ENCODE measurements at places on chromosomes 4 and X.

DNA sequence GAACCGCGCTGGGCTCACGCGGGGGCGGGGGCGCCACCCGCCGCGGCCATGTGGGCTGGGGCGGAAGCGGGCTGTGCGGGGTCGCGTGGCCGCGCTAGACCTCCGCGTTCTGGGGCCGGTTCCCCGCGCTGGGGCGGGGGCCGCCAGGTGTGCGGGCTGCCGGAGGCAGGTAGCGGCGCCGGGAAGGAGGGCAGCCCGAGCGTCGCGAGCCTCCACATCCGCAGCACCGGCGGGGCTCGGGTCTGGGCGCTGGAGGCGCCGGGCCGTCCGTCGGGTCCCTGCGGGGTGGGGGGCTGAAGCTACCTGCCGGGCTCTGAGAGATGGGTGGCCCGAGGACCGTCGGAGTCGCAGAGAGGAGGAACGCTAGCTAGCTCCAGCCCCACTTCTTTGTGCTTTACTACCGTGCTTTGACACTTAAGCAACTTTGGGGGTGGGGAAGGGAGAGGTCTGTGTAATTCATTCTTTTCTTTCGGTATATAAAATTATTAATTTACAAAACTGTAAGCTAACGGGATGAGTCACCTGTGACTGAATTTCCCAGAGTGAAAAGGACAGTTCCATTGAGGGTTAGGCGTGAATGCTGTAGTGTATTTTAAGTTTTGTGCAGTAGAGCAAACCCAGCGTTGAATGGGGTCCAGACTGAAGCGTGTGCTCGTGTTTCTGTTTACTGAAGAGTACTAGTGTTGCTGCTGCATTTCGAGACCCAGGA lies 689 bp downstream of the METAP1 start:
- DNase-seq, result peak; percentile 10

DNA sequence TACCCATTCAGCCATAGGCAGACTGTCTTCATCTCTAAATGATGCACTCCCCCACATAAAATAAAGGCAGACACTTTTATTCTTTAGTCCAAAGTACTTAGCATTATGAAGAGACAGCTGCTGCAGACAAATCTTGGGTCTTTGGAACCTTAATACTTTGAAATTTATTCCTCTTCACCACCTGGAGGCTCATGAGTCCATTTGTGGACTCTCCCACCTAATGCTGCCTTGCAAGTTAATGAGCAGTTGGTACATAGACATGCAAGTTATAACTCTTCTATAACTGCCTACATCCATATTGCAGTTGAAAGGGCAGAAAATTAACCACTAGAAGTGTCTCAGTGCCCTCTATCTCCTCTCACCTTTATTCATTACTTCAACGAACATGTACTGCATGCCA lies 118.6 kb upstream of the CPEB2 start:
- DNase-seq, result no peak

DNA sequence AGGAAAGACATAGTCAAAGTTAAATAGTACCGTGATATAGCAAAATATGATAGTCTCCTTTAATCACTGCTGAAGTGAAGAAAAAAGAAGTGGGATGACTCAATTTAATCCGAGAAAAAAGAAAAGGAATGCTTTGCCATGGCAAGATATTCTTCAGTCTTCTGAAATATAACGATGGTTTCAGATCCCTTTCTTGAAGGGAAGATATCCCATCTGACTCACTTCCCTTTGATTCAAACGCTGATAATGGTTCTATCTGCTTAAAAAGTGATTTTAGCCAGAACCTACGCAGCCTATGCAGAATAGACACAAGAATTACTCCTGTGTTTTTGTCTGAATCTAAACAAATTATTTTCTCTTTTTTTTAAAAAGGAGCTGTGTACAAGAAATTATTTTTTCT lies 68.1 kb upstream of the FTHL17 start:
- DNase-seq, result no peak

GRCh38 chr4:48830706-48831531 lies at the start of gene OCIAD1:
Gene OCIAD1 (plus strand): TSS chr4:48831088. CDS start chr4:48832625, 1,537 bp downstream.
- peak; percentile 96 for DNase-seq

GRCh38 chr4:11441194-11441556 lies 12.5 kb upstream of the HS3ST1 start:
- no peak for DNase-seq

DNA sequence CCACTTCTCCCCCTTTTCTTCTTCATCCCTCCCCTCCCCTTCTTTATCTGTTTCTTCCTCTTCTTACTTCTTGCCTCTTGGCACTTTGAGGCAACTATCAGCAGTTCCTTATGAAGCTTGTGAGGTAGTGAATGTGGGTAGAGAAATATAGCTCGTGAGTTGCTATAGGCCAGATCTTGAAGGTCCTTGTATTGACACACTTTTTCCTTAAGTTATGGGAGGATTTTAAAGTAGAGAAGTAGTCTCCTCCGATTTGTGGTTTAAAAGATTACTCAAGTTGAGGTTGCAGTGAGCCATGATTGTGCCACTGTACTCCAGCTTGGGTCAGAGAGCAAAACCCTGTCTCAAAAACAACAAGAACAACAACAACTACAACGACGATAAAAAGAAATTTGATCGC lies 3.4 kb upstream of the RRAGB start:
- DNase-seq, result no peak

GRCh38 chr4:139875411-139875825 lies 209.8 kb downstream of the MGST2 start:
- no peak for DNase-seq

DNA sequence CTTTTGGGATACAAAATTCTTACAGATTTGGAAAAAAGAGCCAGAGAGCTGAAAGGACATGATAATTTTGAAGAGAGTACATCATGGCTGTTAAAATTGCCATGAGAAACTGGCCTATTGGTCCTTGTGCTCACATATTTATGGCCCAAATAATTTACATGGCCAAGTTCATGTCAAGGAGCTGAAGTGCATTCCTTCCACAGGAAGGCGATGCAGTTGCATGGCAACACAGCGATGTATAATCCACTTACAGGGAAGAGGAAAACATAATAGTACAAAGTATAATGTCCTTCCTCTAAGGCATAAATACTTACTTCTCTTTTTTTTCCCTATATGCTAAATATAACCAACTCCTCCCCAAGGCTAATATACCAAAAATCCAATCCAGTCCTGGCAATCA lies 914.5 kb upstream of the AGA start:
- DNase-seq, result no peak

DNA sequence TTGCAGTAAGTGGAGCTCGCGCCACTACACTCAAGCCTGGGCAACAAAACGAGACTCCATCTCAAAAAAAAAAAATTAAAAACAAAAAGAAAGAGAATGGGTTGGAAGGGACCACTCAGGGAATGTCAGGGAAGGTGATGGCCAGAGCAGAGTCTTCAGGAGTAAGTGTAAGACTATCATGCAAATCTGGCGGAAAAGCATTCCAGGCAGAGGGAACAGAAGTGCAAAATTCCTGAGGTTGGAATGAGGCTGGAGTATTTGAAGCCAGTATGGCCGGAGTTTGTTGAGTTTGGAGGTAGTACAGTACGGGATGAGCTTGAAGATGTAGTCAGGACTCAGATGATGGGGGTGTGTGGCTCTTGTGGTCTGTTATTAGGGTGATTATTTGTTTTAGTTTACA lies 7.4 kb downstream of the GALNT7 start:
- no peak for DNase-seq

GRCh38 chr4:47669946-47670345 lies 167.9 kb downstream of the CORIN start:
- no peak for DNase-seq

- DNase-seq, result no peak
These were observed 59.0 kb downstream of the NHS start for GRCh38 chrX:17433965-17434364.

DNA sequence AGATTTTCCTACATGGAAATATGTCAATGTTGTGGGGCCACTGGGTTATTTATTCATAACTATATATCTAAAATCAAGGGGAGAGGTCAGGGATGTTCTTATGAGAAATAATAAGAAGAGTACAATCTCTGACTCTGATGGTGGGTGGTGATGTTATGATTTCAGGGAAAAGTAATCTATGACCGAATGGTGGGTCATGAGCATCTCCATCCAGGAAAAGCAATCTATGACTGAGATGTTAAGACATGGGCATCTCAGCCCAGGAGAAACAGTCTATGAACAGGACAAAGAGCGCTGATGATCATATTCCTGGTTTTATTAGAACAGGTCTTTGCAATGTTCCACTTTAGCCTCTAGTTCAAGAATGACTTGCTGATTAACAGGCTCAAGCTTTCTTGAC lies 137.1 kb downstream of the ARSF start:
- DNase-seq, result no peak

- no peak for DNase-seq
These were observed 52.6 kb downstream of the SULT1B1 start for GRCh38 chr4:69707807-69708206.

GRCh38 chr4:84495794-84496261 lies 3.3 kb downstream of the NKX6-1 start:
- no peak for DNase-seq

DNA sequence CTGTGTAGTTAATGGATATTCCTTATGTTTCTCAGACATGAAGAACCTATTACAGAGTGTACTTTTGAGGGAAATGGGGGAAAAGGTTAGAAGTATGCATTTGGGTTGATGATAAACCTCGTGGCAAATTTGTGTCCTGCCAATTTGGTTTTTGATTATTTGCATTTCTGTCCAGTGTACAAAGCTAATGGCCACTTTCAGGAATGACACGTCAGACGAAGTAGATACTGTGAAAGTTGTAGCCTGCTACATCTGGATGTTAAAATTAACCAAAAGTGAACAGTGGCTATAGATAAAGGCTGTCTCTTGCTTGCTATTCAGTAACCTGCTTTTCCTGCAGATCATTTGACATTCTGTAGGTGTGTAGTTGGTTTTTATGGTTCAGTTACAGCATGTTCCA lies 1.0 kb downstream of the PRDX4 start:
- no peak for DNase-seq

DNA sequence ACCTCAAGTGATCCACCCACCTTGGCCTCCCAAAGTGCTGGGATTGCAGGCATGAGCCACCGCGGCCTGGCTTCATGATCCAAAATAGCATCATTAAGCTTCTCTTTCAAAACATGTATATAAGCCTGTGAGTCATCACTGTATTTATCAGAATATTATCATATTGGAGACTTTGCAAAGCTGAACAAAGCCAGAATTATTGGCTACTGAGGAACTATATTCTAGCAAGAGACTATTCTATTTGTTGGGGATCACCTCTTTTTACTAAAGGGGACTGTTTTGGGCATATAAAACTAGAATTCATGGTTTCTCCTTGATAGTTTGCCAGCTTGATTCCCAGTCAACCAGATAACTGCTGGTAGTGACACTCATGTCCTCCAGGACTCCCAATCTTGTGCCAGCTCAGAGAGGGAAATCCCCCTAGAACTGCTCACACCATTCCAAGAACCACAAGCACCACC lies 40.1 kb downstream of the TET2 start:
- DNase-seq, result peak; percentile 27

- no peak for DNase-seq
These were observed 33.3 kb upstream of the FGFR3 start for GRCh38 chr4:1759818-1760223.

DNA sequence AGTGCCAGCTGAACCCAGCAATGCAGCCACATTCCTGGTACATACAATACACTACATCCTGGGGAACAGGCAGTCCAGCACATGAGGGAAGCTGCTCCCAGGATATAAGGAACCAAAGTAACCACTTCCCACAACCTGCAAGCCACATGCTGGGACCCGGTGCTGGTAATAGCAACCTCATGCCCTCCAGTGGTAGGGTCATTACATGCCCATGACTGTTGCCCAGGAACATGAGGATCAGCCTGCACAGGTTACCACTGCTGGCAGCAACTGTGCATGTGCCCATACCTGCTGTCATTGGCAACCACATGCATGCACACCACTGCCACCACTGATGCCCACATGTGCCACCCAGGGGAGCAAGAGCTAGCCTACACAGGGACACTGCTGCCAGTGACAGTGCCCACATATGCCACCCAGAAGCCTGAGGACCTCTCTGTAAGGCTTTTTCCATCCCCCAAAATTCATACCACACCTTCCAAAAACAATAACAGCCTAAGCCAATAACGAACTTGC lies 1982.5 kb downstream of the ARAP2 start:
- DNase-seq, result no peak

- no peak for DNase-seq
These were observed 9.2 kb downstream of the VCX start for GRCh38 chrX:7852166-7852565.

DNA sequence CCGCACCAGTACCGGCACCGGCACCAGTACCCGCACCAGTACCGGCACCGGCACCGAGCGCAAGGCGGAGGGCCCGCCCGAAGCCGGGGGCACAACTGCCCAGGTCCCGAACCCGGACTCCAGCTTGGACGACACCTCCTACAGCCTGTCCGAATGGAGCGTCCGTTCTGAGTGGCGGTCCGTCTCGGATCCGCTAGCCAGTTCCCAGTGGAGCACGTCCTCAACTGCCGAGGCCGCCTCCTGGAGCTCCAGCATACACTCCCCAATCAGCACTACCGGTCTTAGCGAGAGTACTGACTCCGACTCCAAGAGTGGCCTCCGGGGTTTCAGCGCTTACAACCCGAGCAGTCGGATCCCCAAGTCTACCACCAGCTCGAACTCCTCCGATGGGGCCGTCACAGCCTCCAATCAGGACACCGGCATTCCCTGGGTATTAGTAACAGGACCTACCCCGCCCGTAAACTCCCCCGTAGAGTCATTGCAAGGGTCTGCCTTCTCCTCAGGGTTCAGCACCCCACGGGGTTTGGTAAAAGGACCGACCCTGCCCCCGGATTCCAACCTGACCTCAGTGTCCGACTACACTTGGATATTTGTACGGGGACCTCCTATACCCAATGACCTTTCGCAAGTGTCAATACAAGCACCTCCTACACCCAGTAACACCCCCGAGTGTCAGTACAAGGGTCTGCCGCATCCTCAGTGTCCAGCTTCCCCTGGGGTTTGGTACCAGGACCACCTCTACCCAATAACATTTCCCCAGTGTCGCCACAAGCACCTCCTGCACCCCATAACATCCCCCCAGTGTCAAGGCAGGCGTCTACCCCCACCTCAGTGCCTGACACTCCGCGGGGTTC lies 721 bp upstream of the MAOA start:
- peak; percentile 45 for DNase-seq

GRCh38 chr4:88446124-88446523 lies 10.8 kb upstream of the HERC5 start:
- DNase-seq, result no peak

GRCh38 chr4:86788826-86789225 lies 60.4 kb downstream of the SLC10A6 start:
- DNase-seq, result no peak

DNA sequence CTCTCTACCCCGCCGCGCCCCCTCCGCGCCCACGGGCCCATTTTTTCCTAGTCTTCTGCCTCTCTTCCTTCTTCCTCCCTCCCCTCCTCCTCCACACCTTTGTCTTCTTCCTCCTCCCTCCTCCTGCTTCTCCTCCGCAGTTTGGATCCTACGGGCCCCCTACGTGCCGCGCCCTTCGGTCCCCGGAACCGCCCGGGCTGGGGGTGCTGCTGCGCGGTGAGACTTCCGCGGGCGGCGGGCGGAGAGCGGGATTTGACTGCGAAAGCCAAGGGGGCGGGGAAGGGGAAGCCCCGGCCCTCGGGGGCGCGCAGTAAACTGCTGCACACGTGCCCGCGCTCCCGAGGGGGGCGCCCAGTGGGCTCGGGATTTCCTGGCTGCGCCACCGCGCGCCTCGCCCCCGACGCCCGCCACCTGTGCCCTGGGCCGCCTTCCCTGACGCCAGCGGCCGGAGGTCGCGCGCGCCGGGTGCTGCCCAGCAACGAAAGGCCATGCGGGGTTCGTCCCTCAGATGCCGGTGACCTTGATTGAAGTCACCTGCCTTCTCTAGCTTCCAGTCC lies 3.3 kb upstream of the NKX3-2 start:
- no peak for DNase-seq
